Mesenchymal stem cell (in vitro differentiated cells and primary cell): ENCODE measurements at places on chromosomes 4 and X.
A peak's percentile ranks its signal among the peaks of the same experiment; 100 is the strongest.

GRCh38 chr4:32778025-32778424 is 2057.9 kb downstream of the PCDH7 start:
- no peak for DNase-seq

DNA sequence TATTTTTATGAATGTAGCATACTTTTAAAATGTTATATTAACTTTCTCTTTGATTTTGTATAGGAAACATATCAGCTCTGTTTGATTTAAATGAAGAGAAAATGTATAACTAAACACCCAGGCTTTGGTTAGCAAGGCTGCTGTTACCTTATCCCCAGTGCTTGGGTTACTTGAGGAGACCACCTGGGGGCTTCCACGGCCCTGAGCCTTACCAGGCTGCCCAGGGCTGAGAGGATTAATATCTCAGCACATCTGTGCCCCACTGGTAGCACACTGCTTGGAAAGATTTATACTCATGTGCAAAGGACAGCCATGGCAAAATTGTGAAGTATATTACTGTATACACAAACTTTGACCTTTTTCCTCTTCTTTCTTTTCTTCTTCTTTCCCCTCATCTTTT is 752.9 kb downstream of the RAPGEF2 start:
- no peak for DNase-seq

- no peak for DNase-seq
Observed at GRCh38 chrX:47456080-47456479, 26.9 kb downstream of the ZNF41 start.

- DNase-seq: no peak
Observed at GRCh38 chr4:143458966-143459365, 54.5 kb upstream of the SMARCA5 start.

GRCh38 chr4:81754169-81754568 is 282.5 kb upstream of the RASGEF1B start:
- DNase-seq: no peak

DNA sequence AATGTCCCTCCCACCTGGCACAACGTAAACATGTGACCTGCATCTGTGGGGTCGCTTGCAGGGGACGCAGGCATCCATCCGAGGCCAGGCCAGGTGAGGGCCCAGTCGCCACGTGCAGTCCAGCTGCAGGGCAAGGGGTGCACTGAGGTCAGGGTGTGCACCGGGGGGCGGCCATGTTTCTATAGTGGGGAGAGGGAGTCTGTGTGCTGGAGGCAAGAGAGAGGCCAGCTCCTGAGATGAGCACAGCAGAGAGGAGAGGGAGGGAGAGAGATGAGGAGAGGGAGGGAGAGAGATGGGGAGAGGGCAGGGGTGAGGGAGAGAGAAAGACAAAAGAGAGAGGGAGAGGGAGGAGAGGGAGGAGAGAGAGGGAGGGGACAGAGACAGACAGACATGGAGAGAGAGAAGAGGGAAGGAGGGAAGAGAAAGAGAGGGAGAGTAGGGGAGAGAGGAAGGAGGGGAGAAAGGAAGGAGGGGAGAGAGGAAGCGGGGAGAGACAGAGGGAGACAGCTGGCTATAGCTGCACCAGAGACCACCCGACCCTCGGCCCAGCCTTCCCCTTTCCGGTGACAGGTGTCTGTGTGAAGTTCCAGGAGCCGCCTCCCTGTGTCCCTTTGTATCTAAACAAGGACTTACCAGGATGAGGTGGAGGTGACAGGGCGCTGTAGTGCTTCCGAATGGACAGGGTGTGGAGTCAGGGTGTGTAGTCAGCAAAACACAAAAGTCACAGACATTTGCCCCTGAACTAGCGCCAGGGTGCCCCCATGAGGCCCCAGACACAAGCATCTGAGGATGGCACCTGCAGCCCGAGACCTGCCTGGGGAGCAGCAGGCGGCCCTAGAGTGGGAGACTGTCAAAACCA is 68.7 kb downstream of the ADRA2C start:
- no peak for DNase-seq

DNA sequence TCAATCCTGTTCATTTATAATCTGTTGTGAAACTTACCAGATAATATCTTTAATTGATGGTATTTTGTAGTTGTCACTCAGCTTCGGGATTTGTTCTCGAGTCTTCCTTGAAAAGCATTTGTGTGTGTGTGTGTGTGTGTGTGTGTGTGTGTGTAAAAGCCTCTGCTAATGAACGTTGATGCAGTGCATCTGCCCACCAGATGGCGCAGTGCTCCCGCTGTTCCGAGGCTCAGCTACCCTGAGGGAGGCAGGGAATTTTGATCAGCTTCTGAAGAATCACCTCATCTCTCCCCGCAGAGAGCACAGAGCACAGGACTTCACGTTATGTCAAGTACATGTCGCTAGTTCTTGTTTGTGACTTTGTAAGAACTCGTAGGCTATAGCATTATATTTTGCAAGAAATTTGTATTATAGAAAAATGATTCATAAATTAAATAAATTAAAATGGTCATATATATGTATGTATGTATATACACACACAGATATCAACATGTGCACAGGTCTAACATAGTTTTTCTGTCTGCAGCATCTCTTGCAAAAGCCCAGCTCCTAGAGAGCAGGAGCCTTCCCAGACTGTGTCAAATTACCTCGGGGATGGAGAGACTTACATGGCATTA is 316.7 kb upstream of the IGFBP7 start:
- DNase-seq: peak; percentile 69

DNA sequence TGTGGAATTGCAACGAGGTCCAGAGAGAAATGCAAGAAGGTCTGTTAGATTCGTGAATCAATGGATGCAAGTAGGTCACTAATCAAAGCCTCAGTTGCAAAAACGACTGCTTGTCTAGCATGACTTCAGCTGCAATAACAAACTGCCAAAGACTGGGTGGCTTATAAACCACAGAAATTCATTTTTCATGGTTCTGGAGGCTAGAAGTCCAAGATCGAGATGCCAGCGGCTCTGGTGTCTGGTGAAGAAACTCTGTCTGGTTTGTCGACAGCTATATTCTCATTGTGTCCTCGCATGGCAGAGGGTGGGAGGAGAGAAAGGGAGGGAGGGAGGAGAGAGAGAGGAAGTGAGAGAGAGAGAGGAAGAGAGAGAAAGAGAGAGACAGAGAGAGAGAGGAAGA is 114.7 kb downstream of the MXRA5 start:
- DNase-seq: peak; percentile 8

GRCh38 chr4:149521611-149522425 is 293.8 kb downstream of the IQCM start:
- DNase-seq: no peak

GRCh38 chr4:38290366-38290765 is 330.2 kb downstream of the PTTG2 start:
- peak; percentile 23 for DNase-seq

GRCh38 chrX:24920769-24921168 is 95.0 kb downstream of the ARX start:
- DNase-seq: no peak
